ENCODE measurements at places on chromosomes 2 and 18.
A peak's percentile ranks its signal among the peaks of the same experiment; 100 is the strongest.

DNA sequence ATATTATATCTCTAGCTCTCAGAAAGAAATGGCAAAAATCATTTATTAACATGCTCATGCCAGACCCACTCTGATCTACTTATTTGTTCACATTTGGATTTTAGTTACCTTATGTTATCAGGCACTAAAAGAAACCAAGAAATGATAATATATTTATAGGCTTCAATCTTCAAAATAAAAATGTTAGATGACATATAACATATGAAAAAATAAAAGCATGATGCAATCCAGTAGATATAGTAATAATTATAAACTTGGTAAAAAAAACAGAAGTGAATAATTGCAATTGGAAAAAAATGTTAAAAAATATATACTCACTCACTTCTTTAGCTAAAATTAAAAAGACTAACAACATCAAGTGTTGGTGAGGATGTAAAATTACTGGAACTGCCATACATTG, 248.3 kb upstream of the VRK2 start:
- DNase-seq: no peak

- DNase-seq: no peak
Measured at GRCh38 chr2:43021791-43022509, 204.5 kb downstream of the ZFP36L2 start.

GRCh38 chr2:124805060-124805459, 780.0 kb downstream of the CNTNAP5 start:
- DNase-seq: no peak

GRCh38 chr2:139165041-139165440, 384.9 kb upstream of the NXPH2 start:
- DNase-seq: no peak

GRCh38 chr2:200379481-200380090, 73.1 kb downstream of the SPATS2L start:
- DNase-seq: no peak

- no peak for DNase-seq
Measured at GRCh38 chr2:239202343-239202742, 198.5 kb downstream of the HDAC4 start.

GRCh38 chr18:59006461-59007067, 133.1 kb upstream of the SEC11C start:
- DNase-seq: no peak

DNA sequence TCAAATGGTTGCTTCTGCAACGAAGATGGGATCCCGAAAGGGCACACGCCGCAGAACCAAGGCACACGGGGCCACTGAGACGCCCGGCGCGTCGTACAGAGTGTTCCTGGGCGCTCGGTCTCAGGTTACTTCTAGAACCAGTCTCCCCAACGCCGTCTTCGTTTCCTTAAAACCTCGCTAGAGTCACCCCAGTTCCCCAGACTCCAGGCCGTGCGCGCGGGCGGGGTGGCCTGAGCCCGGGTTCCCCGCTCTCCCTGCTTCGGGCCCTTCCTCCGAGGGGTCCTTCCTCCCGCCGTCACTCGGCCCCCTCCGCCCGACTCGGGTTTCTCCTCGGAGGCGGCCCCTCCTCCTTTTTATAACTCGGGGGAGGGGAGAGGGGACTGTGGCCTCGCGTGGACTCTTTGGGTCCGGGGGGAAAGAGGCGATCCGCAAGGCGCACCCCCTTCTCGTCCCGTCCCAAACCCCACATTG, 774 bp upstream of the FZD7 start:
- no peak for DNase-seq

DNA sequence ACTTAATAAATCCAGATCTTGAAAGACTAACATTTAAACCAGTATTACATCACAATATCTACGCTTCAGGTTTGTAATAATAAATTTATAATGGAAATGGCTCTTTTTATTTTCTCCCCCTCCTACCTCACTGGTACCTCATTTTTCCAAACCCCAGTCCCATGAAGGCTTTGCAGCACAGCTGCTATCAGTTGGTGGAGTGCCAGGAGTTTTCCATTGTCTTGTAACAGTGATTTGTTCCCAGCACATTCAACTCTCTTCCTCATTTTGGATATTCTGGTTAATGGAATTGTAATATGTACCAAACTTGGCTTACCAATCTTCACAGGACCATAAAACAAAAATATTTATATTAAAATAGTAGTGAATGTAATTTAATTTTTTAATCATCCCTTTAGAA, 91.2 kb downstream of the VRK2 start:
- DNase-seq: peak; percentile 84

GRCh38 chr2:222024932-222025880, 273.6 kb downstream of the PAX3 start:
- peak; percentile 41 for DNase-seq

GRCh38 chr18:47331026-47331425, 79.6 kb upstream of the SKOR2 start:
- DNase-seq: no peak

GRCh38 chr2:65353046-65353445, 79.4 kb downstream of the SPRED2 start:
- no peak for DNase-seq
